ENCODE measurements at places on chromosomes 2 and 18.

GRCh38 chr2:134865067-134865787 lies 26.8 kb downstream of the ACMSD start:
- no peak for DNase-seq

GRCh38 chr2:47660168-47660567 lies 122.8 kb upstream of the MSH6 start:
- no peak for DNase-seq

GRCh38 chr2:60331115-60331809 lies 222.2 kb downstream of the BCL11A start:
- DNase-seq: no peak

DNA sequence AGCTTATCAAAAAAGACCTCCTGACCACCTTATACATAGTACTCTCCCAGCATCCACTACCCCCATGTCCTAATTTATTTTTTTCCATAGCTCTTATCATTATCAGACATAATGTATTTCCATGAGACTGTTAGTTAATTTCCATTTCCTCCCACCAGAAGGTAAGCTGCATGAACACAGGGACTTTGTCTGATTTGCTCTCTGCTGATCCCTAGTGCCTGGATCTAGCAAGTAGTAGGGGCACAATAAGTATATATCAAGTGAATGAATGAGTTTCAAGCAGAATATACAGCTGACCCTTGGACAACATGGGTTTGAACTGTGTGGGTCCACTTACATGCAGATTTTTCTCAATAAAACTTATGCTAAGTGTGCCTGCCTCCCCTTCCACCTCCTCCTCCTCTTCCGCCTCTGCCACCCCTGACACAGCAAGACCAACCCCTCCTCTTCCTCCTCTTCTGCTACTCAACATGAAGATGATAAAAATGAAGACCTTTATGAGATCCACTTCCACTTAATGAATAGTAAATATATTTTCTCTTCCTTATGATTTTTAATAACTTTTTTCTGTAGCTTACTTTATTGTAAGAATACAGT lies 53.8 kb downstream of the CTAGE1 start:
- DNase-seq: no peak

- DNase-seq: no peak
Observed at GRCh38 chr2:20633794-20634506, 16.9 kb downstream of the HS1BP3 start.

Data from stimulated activated CD4-positive, alpha-beta T cell treated with anti-CD3 and anti-CD28 coated beads, TNF-alpha, amount 100 ng/mL, for 1 hour (primary cell).